ENCODE measurements at places on chromosomes 1 and 21.

DNA sequence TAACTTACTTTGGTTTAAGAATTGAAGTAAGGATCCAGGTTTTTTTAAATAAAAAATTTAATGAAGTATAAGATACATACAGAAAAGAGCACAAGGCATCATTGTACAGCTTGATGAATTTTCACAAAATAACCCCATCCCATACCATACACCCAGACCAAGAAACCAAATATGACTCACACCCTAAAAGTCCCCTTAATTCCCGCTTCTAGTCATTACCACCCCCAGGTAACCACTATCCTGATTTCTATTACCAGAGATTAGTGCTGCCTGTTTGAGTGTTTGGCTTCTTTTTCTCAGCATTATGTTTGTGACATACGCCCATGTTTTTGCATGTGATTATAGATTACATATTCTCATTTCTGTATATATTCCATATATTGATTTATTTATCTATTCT, 98.5 kb upstream of the HIVEP3 start:
- H3K4me1 ChIP-seq: peaks cover 6% of the 10 kb centered on the region
- H3K27me3 ChIP-seq: peaks cover 23% of the 10 kb centered on the region
- DNase-seq: no peak

DNA sequence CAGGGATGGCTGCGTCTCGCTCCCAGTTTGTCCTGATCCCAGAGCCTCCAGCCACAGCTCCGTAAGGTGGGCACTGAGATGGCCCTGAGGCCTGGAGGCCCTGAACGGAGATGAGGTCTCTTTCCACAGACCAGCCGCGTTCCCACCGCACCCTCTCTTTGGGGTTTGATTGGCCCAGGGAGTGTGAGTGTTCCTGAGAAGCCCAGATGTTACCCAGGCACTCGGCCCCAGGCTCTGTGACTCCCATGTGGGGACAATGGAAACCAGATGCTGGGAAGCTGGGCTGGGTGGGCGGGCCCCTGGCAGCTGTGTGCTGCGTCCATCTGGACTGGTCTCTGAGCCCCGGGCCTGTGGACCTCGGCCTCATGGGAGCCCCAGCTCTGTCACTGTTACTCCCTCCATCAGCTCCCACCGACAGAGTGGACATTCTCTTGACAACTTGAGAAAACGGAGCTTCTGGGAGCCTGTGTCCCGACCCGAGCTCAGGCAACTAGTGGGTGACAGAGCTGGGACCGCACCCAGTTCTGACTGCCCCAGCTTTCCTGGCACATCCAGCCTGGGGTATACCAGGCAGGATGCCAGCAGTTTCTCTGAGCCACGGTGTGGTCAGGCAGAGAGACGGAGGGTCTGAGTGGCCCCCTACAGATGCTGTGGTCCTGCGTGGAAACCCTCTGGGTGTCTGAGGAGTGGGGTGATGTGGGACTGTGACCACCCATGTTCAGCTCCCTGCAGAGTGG, 9.8 kb upstream of the COL6A1 start:
- no peak overlapping the region for H3K4me3 ChIP-seq
- DNase-seq: no peak
- peaks cover 31% of the 10 kb centered on the region for H3K27me3 ChIP-seq
- no peak overlapping the region for H3K27ac ChIP-seq

DNA sequence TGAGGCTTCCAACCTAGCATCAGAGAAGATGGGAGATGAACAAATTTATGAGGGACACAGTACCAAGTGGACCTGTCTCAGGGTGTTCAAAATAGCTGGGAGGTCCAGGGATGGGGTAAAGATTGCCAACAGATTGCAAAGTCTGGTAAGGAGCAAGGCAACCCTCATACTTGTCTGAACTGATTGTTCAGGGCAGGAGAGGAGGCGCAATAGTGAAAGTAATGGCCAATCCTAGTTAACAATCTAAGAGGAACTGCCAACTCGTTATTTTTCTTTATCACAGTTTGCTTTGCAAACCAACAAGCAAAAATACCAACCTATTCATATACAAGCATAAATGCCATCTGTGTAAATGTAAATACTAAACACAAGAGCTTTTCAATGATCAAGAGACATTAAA, 78.4 kb upstream of the S1PR1 start:
- peaks cover 6% of the 10 kb centered on the region for H3K36me3 ChIP-seq
- DNase-seq: no peak
- no peak overlapping the region for H3K4me3 ChIP-seq
- peaks cover 16% of the 10 kb centered on the region for H3K4me1 ChIP-seq
- H3K27me3 ChIP-seq: no peaks in the 10 kb centered on the region
- no peak overlapping the region for H3K27ac ChIP-seq

GRCh38 chr1:201584471-201585092, 45.7 kb downstream of the NAV1 start:
- no peak for DNase-seq
- H3K36me3 ChIP-seq: no peaks in the 10 kb centered on the region
- H3K27me3 ChIP-seq: peaks cover 17% of the 10 kb centered on the region
- no peaks in the 10 kb centered on the region for H3K4me1 ChIP-seq
- no peak overlapping the region for H3K27ac ChIP-seq

- no peak for DNase-seq
- no peaks in the 10 kb centered on the region for H3K36me3 ChIP-seq
- H3K27ac ChIP-seq: no peak overlapping the region
- peaks cover 48% of the 10 kb centered on the region for H3K4me1 ChIP-seq
- no peak overlapping the region for H3K4me3 ChIP-seq
Observed at GRCh38 chr1:3350506-3351261, 103.8 kb upstream of the ARHGEF16 start.

DNA sequence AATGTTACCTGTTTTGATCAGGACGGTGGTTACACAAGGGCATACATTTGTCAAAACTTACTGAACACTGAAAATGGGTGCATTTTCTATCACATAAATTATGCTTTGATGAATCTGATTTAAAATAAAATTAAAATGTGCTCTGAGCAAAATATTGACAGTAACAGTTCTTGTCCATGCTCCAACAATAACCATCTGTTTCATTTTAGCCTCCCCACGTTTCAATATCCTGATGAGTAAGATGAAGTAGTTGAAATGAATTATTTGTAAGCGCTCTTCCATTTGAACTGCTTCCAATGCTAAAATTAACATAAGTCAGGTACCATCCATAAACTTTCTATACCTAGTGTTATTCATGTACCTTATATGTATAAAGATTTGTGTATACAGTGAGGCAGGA, 365.4 kb downstream of the LTN1 start:
- no peak overlapping the region for H3K27ac ChIP-seq
- no peaks in the 10 kb centered on the region for H3K4me1 ChIP-seq
- DNase-seq: no peak
- no peak overlapping the region for H3K4me3 ChIP-seq
- H3K36me3 ChIP-seq: no peaks in the 10 kb centered on the region
- no peaks in the 10 kb centered on the region for H3K27me3 ChIP-seq

DNA sequence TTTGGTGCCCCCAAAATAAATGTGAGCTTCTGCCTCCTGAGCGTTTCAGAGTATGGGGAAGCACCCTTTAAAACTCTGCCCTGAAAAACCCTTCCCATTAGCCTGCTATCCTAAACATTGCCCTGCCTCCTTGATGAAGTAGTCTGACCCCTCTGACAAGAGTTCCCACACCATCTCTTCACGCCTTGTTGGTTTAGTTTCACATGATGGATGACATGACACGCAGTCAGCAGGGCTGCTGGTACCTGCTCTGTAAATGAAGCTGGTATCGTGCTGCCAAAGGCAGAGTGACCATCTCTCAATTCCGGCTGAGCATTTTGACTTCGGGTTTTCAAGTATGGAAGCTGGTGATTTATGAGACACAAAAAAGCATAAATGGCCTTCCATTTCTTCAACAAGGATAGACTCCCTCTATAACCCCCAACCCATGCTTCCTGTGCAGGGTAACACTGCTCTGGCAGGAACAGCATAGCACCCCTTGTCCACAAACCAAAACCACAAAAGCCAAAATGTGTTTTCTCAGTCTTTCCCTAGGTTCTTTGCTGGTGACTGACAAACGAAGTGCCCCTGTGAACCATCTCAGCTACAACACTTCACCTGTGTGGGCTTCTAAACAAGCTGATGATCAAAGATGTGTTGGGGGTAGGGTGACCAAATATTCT, 444.6 kb downstream of the NUF2 start:
- no peaks in the 10 kb centered on the region for H3K36me3 ChIP-seq
- no peak overlapping the region for H3K4me3 ChIP-seq
- no peak overlapping the region for H3K27ac ChIP-seq
- H3K4me1 ChIP-seq: no peaks in the 10 kb centered on the region
- no peaks in the 10 kb centered on the region for H3K27me3 ChIP-seq
- DNase-seq: no peak

DNA sequence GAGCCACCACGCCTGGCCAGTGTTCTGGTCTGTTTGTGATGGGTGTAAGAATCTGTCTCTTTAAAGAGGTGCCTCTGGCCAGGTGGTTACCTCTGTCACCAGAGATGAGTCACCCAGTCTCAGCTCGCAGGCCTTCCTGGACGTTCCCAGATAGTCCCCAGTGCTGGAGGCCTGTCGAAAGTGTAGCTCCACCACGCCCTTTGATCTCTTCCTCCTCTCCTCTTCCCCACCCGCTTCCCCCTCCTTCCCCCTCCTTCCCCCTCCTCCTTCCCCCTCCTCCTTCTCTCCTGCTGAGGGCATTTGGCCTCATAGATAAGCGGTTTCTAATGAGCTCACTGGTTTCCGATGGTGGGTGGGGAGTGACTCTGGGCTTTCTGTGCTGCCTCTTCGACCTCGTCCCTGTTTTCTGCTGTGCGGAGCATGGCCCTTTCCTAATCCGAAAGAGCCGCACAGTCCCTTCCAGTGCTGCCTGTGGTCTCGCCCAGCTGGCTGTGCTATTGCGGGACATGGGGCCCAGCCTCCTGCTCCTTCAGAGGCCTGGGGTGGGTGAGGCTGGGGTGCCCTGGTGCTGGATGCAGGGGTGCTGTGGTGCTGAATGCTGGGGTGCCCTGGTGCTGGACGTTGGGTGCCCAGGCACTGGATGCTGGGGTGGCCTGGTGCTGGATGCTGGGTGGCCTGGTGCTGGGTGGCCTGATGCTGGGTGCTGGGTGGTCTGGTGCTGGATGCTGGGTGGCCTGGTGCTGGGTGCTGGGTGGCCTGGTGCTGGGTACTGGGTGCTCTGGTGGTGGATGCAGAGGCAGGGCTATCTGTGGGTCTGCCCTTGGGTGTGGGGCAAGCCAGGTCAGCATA, 19.2 kb downstream of the AGPAT3 start:
- H3K27me3 ChIP-seq: no peaks in the 10 kb centered on the region
- H3K4me3 ChIP-seq: peak overlapping the region; percentile 72
- H3K36me3 ChIP-seq: no peaks in the 10 kb centered on the region
- DNase-seq: no peak

DNA sequence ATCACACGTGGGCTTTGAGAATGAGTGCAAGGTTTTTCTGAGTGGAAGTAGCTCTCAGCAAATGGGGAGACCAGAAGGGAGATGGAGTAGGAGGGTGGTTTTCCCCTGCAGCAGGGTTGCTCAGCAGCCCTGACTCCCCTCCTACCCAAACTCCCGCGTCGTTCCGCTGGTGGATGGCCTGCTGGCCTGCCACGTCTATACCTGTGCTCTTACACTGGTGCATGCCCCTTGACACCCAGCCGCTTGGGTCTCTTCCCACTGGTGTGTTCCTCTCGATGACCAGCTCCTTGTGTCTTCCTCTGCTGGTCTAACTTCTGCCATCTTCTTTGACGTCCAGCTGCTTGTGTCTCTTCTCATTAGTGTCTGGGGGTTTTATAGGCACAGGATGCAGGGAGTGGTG, 1797.9 kb downstream of the NCAM2 start:
- H3K4me1 ChIP-seq: no peaks in the 10 kb centered on the region
- H3K27me3 ChIP-seq: no peaks in the 10 kb centered on the region

DNA sequence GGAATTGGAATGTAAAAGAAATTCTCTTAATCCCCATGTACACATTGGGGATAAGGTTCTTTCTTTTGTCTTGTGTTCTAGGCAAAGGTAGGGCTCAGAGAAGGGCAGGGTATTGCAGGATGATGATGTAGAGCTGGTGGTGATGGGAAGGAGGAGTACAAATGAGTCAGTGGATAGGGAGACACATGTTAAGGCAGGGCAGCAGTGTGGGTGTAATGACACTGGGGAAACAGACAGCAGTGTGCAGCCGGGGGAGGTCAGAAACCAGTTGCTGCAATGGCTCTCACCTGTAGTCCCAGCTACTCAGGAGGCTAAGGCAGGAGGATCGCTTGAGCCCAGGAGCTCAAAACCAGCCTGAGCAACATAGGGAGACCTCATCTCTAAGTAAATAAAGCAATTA, 5.1 kb downstream of the NLRP3 start:
- no peak for DNase-seq
- no peaks in the 10 kb centered on the region for H3K36me3 ChIP-seq
- H3K4me1 ChIP-seq: no peaks in the 10 kb centered on the region
- no peak overlapping the region for H3K4me3 ChIP-seq
- H3K27me3 ChIP-seq: peaks cover 5% of the 10 kb centered on the region

GRCh38 chr1:85058311-85058710, 10.0 kb upstream of the MCOLN3 start:
- no peak overlapping the region for H3K27ac ChIP-seq
- H3K27me3 ChIP-seq: peaks cover 27% of the 10 kb centered on the region
- no peak overlapping the region for H3K4me3 ChIP-seq
- H3K4me1 ChIP-seq: peaks cover 11% of the 10 kb centered on the region

- peaks cover 37% of the 10 kb centered on the region for H3K4me1 ChIP-seq
- H3K27me3 ChIP-seq: no peaks in the 10 kb centered on the region
- DNase-seq: peak; percentile 10
- no peak within 1 kb of the TSS for H3K27ac ChIP-seq
Observed at GRCh38 chr1:99645699-99646531, at the start of gene PALMD. PALMD (plus strand) TSS chr1:99646113; CDS start chr1:99646318, 205 bp downstream.

DNA sequence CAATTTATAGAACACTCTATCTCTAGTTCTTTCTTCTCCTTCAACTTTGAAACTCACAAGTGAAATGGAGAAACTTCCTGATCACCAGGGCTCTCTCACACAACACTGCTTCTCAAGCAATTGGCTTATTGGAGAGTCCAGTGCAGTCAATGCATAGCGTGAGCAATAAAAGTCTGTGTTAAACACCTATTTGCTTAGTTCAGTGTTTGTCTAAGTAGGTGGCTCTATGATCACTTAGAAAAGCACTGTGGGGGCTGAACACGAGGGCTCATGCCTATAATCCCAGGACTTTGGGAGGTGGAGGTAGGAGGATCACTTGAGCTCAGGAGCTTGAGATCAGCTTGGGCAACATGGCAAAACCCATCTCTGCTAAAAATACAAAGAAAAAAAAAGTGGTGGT, 12.2 kb downstream of the CTSS start:
- no peak overlapping the region for H3K27ac ChIP-seq
- no peaks in the 10 kb centered on the region for H3K27me3 ChIP-seq
- no peaks in the 10 kb centered on the region for H3K36me3 ChIP-seq
- H3K4me1 ChIP-seq: no peaks in the 10 kb centered on the region

GRCh38 chr1:153790966-153791647, 15.9 kb downstream of the SLC27A3 start:
- no peak overlapping the region for H3K27ac ChIP-seq
- H3K27me3 ChIP-seq: peaks cover 2% of the 10 kb centered on the region
- peak overlapping the region; percentile 14 for H3K4me3 ChIP-seq
- peaks cover 45% of the 10 kb centered on the region for H3K4me1 ChIP-seq

- H3K4me1 ChIP-seq: no peaks in the 10 kb centered on the region
- peaks cover 8% of the 10 kb centered on the region for H3K36me3 ChIP-seq
- DNase-seq: no peak
- H3K27ac ChIP-seq: no peak overlapping the region
- H3K27me3 ChIP-seq: no peaks in the 10 kb centered on the region
- H3K4me3 ChIP-seq: no peak overlapping the region
Observed at GRCh38 chr1:44909901-44910544, 67.0 kb upstream of the PTCH2 start.

Data from neural crest cell (in vitro differentiated cells).